ENCODE measurements at places on chromosomes 5 and 9.

- no peak for ATAC-seq
Observed at GRCh38 chr5:169874621-169875020, 105.7 kb downstream of the INSYN2B start.

GRCh38 chr5:77170196-77170890, 40.1 kb upstream of the PDE8B start:
- ATAC-seq, result no peak

- ATAC-seq, result no peak
Observed at GRCh38 chr9:32701321-32702022, 66.0 kb upstream of the TAF1L start.

- ATAC-seq, result no peak
Observed at GRCh38 chr9:903886-904285, 62.4 kb downstream of the DMRT1 start.

- no peak for ATAC-seq
Observed at GRCh38 chr5:141511771-141512325, 23.0 kb downstream of the PCDHGC5 start.

GRCh38 chr5:93675460-93676450, 65.6 kb downstream of the POU5F2 start:
- ATAC-seq, result no peak

DNA sequence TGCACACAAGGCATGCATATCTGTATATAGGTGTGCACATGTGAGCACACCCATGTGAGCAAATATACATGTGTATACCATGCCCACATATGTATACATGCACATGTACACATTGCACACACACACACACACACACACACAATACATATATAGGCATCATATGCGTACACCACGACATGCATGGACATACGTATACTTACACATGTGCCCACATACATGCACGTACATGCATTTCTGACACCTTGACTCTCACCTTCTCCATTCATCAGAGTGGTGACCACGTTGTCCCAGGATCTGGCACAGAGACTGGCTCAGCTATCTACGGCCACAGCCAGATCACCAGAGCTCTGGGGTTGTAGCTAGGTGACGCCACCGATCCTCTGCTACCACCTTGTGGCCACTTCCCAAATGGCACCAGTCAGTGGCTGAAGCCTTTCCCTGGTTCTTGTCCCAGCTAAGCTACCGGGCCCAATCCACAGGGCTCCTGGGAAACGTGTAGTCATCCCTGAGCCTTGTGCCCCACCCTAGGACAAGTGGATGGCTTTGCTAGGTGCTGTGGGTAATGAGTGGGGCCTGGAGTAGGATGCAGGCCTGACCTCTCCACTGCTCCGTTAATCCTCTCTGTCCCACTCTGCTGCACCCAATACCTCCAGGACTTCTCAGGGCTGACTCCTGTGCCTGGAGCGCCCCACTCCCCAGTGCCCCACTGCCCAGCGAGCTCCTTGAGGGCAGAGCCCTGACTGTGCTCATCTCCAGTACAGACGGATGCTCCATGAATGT, 194.4 kb downstream of the RGS3 start:
- ATAC-seq, result peak; percentile 69

GRCh38 chr5:44660251-44660650, 148.5 kb upstream of the MRPS30 start:
- no peak for ATAC-seq
